ENCODE measurements at places on chromosomes 1 and 21.

GRCh38 chr1:227947386-227947675, 401 bp downstream of the WNT9A start:
- DNase-seq = no peak

DNA sequence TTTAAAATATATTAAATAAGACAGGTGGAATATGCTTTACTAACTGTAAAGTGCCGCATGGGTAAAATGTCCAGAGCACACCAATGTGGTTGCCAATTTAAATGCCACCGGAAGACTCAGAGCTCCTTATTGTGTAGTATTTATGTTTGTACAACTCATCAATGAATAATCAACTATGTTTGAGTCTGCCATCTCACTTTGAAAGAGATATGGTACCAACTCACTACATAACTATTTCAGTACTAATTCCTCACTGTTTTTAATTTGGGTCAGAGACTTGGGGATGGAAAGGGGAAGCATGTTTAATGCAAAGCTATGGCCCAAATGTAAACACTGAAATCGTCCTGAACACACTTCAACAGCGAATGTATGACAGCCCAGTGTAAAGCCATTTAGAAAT, 144.8 kb downstream of the NR5A2 start:
- no peak for DNase-seq

DNA sequence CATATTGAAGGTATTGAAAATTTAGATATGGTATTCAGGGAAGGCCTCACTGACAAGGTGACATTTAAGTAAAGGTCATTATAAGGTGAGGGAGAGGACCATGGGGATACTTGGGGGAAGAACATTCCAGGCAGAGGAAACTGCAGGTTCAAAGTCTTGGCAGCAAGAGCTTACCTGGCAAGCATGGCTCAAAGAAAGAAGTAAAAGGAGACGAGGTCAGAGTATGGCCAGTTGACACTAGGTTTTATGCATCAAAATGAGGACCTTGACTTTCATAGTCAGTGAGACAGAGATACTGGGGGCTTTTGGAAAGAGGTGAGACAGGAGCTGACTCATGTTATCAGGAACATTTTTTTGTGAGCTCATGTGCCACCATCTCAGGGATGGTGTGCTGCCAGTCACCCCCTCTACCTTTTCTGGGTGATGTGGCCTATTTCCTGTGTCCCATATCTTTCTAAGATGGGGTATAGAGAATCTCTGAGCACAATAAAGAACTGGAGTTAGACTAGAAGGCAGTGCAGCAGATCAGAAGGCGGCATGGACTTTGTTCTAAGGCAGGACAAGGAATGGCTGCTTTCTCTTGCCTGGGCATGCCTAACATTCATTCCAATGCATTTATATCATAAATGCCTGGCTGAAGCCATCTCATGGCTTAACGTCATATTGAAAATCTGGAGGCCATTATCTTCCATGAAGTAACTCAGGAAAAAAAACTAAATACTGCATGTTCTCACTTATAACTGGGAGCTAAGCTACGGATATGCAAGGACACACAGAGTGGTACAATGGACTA, 406.7 kb downstream of the NTNG1 start:
- DNase-seq = no peak

- DNase-seq = no peak
Measured at GRCh38 chr1:26839339-26839722, 12.8 kb downstream of the ZDHHC18 start.

GRCh38 chr1:25771221-25772114, 28.5 kb upstream of the SELENON start:
- DNase-seq = no peak

GRCh38 chr1:85058786-85059185, 10.5 kb upstream of the MCOLN3 start:
- no peak for DNase-seq

GRCh38 chr21:38798481-38798882, 7.2 kb upstream of the ETS2 start:
- no peak for DNase-seq

DNA sequence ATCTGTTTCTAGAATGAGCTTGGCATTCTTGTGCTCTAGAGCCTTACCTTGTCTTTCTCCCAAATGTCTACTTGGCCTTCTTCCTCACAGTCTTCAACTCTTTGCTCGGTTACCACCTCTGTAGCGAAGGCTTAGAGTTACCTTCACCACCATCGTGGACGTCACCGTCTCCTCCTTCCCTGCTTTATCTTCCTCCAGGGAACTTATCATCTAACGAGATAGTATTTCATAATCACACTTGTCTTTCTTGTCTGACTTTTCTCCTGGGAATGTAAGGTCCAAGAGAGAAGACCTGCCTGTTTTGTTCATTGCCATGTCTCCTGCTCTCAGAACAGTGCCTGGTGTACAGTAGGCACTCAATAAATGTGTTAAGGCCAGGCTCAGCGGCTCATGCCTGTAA, 115.6 kb downstream of the GREM2 start:
- DNase-seq = no peak

DNA sequence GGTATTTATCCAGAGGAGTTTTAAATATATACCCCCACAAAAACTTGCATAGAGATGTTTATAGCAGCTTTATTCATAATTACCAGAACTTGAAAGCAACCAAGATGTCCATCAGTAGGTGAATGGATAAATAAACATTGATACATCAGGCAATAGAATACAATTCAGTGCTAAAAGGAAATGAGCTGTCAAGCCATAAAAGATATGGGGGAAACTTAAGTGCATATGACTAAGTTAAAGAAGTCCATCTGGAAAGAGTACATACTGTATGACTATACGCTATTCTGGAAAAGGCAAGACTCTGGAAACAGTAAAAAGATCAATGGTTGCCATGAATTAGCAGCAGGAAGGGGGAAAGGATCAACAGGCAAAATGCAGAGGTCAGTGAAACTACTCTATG, 366.7 kb downstream of the HHIPL2 start:
- no peak for DNase-seq

DNA sequence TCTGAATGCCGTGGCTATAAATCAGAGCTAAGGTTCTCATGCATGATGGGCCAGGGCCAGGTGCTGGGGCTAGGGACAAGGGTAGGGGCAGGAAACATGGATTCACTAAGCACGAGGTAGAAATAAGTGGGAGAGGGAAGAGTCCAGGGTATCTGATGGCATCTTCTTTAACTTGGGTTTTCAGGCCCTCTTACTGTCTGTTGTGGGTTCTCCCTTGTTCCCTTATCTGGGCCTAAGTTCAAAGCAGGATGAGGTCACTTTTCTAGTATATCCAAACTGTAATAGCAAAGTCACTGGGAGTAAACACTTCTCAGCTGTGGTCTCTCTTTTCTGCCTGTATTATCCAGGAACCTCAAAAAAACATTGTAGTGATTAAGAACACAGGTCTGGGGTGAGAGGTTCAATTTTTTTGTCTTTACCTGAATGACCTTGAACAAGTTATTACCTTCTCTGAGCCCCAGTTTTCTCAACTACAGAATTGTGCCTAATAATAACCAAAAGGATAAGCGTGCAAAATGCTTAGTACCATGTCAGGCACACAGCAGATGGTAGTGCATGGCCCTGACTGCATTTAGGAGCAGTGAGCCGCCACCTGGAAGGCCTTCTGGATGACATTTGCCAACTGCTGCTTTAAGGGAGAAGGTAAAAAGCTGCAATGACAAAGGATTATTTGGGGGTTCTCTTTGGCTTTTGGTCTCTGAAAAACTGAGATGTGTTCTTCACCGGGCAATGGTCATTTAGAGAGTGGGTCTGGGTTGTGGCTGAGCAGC, 53.6 kb upstream of the A3GALT2 start:
- no peak for DNase-seq

GRCh38 chr1:114015075-114015474, 35.8 kb downstream of the OLFML3 start:
- DNase-seq = no peak

DNA sequence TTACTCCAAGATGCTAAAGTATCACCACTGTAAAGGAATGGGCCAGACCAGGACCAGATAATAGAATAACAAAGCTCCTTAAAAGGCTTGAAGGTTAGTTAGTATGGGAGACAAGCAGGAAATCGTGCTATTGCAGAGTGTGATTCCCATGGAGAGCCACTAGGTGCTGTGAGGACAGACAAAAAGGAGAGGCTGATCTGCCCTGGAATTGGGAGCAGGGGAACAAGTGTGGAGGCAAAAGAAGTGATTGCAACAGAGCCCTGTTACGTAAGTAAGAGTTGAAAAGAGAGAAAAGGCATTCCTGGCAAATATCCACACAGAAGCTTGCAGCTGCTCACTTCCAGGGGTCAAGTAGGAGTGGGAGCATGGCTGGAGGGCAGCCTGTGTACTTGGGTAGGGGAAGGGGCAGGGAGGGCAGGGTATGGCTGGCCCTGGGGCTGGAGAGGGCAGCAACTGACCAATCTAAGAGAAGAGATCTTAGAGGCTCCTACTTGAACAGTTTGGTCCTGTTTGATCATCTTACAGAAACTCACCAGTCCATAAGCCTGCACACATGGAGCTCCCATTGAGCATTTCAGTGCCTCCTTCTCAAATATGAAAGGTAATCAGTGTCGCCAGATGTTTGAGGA, 207.7 kb upstream of the GJB5 start:
- no peak for DNase-seq

- DNase-seq = no peak
Measured at GRCh38 chr1:50305808-50306207, 117.4 kb downstream of the DMRTA2 start.

DNA sequence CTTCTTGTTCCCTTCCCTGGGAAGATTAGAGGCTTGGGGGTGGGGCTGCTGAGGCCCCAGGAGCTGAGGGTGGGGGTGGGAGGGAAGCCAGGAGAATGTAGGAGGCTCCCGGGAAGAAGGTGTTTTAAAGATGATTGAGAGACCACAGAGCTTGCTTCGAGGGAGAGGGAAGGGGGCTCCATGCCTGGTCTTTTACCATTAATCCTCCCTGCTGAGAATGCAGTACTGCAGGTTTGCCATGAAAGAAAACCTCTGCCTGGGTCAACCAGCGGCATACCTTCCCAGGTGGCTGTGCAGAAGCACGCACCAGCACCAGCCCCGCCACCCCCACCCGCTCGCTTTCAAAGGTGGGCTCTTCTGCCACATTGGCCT, 15.4 kb downstream of the ABCA4 start:
- DNase-seq = no peak

DNA sequence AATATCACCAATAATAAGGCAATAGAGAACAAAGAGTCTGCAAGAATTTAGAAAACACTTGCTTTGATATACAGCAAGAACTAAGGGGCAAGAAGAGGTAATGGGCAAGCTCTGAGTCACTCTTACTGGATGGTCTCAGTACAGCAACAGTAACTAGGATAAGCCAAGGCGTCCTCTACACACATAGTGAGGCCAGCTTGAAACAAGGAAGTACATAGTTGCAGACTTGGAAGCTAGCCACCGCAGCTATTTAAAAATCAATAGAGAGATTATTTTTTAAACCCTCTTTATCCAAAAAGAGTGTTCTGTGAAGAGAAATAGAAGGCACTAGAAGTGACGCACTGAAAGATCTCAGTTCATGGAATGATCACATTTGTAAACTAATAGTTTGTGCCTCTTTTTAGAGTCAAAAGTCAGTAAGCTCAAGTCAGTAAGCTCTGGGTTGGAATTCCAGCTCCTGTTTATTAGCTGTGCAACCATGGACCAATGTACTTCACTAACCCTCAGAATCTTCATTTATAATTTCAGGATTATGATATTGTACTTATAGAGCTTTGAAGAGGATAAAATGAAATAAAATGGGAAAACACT, 118.6 kb downstream of the AKT3 start:
- no peak for DNase-seq

Measured in stimulated activated CD4-positive, alpha-beta T cell treated with anti-CD3 and anti-CD28 coated beads, TNF-alpha, amount 100 ng/mL, for 48 hours (primary cell).